ENCODE measurements at places on chromosomes 3 and 15.
A peak's percentile ranks its signal among the peaks of the same experiment; 100 is the strongest.

DNA sequence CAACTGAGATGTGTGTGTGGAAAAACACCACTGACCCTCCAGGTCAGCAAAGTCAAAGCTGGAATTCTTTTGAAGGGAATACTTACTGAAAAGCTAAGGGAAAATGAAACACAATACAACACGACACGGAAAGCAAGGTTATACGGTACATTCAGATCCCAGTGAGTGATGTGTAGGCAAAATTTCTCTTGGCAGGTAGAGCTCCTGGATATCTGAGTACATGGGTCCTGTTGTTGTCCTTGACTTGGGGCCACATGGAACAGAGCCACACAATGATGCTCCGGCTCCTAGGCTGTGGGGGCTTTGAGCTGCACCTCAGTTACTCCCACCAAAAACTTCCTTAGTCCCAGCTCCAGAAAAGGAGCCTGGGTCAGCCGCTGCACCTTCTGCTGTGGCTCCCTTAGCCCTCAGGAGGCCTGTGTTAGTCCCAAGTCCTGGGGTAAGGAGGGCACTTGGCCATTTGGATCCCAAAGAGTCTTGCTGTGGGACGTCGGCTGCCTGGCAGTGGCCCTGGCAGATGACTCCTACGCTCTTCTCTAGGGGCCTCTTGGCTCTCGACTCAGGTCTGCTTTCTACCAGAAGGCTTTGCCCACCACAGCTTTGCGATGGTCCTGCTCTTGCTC, 95.6 kb downstream of the ADCY5 start:
- DNase-seq = no peak

DNA sequence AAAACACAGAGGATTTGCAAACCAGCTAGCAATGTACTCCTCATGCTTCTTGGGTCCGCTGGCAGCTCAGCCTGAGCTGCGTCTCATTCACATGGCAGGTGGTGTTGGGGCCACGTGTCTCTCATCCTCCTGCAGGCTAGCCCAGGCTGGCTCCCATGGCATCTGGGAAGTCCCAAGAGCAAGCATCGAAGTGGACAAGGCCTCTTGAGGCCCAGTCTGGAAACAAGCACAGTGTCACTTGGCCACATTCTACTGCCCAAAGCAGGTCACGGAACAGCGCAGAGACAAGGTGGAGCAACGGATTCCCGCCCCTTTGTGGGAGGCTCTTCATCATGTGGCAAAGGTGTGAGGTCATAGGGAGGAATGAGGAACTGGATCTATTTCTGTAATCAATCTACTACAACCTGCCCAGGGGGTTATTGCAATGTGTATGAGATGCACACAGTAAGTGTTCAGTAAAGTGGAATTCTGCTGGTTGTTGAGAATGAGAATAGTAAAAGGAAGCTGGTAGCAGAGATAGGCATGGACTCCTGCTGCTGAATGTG, 128.3 kb downstream of the TPRA1 start:
- DNase-seq = no peak

GRCh38 chr3:171176244-171176933, 149.9 kb upstream of the SLC2A2 start:
- no peak for DNase-seq

- peak; percentile 56 for DNase-seq
Observed at GRCh38 chr3:179072100-179072438, 460 bp upstream of the ZMAT3 start.

GRCh38 chr15:88932875-88933330, 19.7 kb upstream of the MFGE8 start:
- no peak for DNase-seq

GRCh38 chr15:62624547-62625378, 417.8 kb upstream of the TPM1 start:
- no peak for DNase-seq

DNA sequence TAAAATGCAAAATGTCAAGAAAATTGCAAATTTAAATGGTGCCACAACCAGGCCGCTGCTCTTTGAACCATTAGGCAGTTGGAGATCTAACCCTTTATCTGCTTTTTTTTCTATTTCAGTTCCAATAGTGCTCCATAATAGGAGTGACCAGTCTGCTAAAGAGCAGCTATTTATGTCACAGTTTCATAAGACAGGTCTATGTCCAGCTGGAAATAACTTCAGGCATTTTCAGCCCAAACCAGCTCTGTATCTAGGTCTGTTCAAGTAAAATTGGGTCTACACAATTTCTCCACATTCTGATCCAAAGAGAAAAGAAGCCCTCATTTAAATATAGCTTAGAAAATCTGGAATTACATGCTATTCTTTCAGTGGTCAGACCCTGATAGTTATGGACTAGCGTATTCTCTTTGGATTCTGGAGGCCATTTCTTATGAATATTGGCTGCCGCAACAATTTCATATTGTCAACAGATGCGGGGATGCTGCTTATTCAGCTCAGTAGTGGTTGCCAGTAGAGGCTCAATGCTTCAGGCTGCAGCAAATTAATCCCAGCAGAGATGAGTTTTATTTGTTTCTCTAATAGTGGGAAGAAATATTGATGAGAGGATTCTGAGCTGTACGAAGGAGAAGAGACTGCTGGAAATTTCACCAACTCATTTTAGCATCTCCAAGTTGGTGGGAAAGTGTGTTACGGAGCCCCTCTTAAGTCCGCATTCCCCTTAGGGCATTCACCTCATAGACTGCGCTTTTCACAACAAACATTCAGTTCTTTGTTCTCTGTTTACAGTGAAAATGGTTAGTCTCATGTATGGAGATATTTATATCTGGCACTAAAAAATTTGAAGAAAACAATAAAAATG, 887.0 kb downstream of the ROBO1 start:
- DNase-seq = no peak

GRCh38 chr15:60788692-60789103, 309.8 kb upstream of the ICE2 start:
- DNase-seq = no peak

- DNase-seq = no peak
Observed at GRCh38 chr3:110296885-110297284, 774.7 kb upstream of the NECTIN3 start.

DNA sequence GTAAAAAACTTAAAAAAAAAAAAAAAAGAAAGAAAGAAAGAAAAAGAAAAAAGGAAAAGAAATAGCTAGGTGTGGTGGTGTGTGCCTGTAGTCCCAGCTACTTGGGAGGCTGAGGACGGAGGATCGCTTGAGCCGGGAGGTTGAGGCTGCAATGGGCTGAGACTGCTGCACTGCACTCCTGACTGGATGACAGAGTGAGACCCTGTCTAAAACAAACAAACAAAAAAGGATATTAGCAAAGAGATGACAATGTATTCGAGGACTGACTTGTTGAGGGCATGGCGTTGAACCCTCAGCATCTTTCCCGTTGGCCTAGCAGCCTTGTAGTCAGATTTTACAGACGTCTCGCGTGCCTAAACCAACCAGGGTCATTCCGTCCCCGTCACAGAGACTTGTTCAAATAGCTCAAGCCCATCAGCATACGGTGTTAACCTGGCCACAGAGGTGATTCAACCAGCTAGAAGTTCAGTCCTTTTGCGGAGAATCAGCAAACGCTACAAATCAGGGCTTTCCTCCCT, 528 bp upstream of the NIT2 start:
- no peak for DNase-seq

GRCh38 chr3:89042236-89042835, 65.1 kb upstream of the EPHA3 start:
- DNase-seq = no peak

Measured in hematopoietic multipotent progenitor cell treated with erythropoietin and hydrocortisone succinate and interleukin-3 and kit ligand, for 8 days (in vitro differentiated cells).